Fibroblast of skin of right biceps (primary cell): ENCODE measurements at places on chromosomes 12 and 14.
A peak's percentile ranks its signal among the peaks of the same experiment; 100 is the strongest.

GRCh38 chr12:48285751-48286650 is 64.7 kb downstream of the ZNF641 start:
- no peak for DNase-seq

DNA sequence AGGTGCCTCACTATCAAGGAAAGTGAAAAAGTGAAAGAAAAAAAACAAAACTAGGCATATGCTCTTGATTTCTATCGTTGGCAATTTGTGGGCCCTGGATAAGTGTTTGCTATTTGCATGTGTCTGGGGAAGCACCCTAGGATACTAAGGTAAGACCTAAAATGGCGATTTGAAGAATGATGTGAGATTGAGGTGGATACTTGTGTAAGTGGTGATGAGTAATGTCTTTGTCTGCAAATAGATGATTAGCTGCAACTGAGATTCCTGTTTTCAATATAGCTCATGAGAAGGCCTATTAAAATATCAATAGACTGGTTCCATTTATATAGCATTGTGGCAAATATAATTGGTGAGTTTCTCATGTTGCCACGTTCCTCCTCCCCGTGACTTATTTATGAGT is 261.7 kb downstream of the NEDD1 start:
- DNase-seq = no peak

- DNase-seq = no peak
Measured at GRCh38 chr12:128133321-128134073, 133.5 kb upstream of the TMEM132C start.

GRCh38 chr12:7431993-7432685 is 11.8 kb downstream of the CD163L1 start:
- DNase-seq = peak; percentile 23

- DNase-seq = no peak
Measured at GRCh38 chr12:78167510-78167909, 336.8 kb downstream of the NAV3 start.

DNA sequence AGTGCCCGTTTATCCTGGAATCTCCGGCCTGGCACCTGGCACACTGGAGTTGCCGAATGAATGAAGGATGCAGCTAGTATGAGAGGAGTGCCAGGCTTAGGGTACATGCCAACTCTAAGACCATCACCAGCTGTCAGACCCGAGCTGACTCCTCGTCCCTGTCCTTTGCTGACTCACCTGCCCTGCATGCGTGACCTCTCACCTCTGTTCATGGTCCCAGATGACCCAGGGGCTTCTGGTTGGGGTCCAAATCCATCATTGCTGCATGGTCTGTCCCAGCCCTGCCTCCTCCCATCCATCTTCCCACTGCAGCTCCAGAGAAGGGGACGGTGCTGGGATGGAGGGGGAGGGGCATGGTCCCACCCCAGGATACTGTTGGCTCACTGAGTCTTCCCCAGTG is 9.9 kb upstream of the FAM222A start:
- no peak for DNase-seq

DNA sequence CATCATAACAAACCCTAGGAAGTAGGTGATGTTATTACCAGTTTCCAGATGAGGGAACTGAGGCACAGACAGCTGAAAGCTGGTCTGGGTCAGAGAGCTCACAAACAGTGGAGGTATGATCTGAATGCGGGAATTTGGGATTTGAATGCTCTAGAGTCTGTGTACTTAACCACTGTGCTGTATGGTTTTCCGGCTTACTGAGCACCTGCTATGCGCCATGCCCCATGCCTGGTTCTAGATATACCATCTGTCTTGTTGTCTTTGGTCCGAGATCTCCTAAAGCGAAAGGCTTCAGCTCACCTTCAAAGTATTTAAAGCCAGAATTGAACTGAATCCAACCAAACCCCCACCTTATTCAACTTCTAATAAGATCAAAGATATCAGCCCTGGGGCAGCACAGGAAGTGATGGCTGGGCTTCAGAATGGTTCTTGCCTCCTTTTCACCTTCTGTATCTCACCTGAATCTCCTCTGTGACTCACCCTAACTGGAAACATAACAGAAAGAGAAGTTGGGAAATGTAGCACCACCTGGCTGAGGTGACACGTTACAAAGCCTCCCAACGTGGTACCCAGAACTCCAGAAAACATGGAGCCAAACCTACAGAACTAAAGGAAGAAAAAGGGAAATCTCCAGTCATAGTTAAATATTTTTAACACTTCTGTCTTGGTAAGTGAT is 54.3 kb downstream of the PRMT8 start:
- DNase-seq = no peak

DNA sequence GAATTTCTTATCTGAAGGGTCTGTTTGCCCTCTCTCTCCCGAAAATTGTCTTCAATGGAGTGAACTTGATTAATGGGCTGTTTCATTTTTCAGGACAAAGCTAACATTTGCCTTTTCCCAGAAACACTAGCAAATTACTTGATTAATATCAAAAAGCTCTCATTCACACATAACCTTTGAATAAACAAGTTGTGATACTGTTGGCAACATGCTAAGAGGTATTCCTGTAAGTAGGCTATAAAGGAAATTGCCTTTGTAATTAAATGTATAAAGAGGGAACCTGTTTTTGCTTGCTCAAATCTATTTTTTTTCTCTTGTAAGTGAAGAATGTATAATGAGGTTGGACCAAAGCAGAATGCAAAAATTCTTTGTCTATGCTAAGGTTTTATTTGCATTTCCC is 457.2 kb downstream of the TMTC2 start:
- no peak for DNase-seq

GRCh38 chr12:79997096-79997791 is 62.3 kb upstream of the PPP1R12A start:
- peak; percentile 43 for DNase-seq

DNA sequence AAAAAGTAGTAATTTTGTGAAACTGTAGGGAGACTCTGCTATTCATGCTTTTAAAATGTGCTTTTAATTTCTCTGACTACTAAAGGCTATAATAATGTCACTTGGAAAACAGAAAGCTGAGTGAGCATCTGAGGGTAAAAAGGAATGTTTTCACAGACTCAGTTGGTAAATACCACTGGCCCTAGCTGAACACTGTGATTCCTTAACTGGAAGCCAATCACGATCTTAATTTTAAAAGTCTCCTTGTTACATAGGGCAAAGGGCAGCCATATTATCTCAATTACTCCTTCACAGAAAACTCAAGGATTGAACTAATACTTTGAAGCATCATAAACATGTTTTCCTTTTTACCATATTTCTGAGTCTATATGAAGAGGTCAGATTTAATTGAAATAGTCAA is 41.9 kb downstream of the PAWR start:
- DNase-seq = peak; percentile 35

DNA sequence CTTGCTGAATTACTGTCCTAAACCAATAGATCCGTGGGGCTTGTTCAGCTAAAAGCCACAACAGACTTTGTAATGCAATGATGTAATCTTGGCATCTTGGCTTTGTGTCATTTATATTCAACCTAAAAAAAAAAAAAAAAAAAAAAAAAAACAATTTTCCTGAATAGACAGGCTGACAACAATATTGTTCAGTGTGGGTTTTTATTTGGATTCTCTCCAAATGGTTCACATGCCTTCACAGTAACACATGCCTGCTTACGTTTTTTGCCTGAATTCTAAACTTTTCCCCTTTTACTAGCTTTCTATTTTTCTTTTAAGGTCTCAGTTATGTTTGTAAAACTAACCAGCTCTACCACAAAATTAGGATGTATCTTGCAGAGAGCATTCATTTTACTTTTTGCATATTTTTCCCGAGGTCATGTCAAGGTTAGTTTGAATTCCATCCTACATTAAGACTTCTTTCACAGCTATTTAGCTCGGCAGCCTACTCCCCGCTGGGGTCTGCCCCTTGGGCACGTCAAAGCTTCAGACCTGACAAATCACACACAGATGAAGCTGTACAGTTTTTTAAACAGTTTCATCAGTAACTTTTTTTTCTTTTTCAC is 213.7 kb upstream of the NPAS3 start:
- peak; percentile 93 for DNase-seq

DNA sequence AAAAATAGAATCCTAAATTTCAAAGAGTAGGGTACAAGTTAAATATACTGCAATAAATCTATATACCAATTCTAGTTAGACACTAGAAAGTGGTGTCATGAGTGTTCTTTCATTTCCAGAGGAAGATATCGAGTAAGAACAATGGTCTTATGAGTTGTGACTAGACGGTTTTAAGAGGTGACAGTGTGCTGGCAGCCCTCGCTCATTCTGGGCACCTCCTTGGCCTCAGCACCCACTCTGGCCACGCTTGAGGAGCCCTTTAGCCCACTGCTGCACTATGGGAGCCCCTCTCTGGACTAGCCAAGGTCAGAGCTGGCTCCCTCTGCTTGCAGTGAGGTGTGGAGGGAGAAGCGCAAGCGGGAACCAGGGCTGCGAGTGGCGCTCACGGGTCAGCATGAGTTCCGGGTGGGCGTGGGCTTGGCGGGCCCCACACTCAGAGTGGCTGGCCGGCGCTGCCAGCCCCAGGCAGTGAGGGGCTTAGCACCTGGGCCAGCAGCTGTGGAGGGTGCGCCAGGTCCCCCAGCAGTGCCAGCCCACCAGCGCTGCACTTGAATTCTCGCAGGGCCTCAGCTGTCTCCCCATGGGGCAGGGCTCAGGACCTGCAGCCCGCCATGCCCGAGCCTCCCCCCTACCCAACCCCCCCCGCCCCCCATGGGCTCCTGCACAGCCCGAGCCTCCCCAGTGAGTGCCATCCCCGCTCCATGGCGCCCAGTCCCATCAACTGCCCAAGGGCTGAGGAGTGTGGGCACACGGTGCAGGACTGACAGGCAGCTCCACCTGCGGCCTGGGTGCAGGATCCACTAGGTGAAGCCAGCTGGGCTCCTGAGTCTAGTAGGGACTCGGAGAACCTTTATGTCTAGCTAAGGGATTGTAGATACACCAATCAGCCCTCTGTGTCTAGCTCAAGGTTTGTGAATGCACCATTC is 18.7 kb downstream of the PRKD1 start:
- no peak for DNase-seq

- no peak for DNase-seq
Measured at GRCh38 chr14:55111122-55111708, 17.8 kb upstream of the LGALS3 start.

GRCh38 chr12:46360908-46361666 is 11.5 kb downstream of the SLC38A2 start:
- no peak for DNase-seq

DNA sequence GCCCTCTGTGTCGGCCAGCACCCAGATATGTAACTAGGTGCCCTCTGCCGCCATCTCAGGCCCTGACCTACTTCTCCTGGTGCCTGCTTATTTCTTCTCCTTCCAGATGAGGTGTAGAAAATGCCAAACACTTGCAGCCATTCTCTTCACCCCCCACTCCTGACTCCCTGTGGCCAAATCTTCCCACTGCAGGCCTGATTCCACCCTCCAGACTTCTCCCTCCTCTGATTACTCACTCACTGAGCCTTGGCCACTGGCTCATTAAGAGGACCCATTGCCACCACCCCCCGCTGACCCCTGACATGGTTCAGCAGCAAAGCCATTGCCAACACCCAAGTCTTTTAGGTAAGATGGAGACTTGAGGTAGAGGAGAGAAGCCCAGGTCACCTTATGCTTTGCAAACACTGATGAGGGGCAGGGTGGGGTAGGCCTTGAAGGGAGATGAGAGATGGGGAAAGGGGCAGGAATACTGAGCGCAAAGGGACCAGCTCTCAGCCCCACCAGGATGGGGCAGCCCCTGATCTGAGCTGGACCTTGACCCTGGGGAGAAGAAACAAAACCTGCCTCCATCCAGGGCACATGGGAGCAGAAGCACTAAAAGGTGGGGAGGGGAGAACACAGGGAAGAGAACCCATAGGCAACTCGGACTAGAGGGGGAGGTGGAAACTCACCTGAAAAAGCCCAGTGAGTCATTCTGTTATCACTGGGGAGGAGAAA is 25.1 kb upstream of the ANO2 start:
- DNase-seq = no peak

GRCh38 chr14:23787436-23787835 is 151.3 kb downstream of the DHRS2 start:
- no peak for DNase-seq

GRCh38 chr12:47797441-47797840 is 22.3 kb downstream of the HDAC7 start:
- no peak for DNase-seq

DNA sequence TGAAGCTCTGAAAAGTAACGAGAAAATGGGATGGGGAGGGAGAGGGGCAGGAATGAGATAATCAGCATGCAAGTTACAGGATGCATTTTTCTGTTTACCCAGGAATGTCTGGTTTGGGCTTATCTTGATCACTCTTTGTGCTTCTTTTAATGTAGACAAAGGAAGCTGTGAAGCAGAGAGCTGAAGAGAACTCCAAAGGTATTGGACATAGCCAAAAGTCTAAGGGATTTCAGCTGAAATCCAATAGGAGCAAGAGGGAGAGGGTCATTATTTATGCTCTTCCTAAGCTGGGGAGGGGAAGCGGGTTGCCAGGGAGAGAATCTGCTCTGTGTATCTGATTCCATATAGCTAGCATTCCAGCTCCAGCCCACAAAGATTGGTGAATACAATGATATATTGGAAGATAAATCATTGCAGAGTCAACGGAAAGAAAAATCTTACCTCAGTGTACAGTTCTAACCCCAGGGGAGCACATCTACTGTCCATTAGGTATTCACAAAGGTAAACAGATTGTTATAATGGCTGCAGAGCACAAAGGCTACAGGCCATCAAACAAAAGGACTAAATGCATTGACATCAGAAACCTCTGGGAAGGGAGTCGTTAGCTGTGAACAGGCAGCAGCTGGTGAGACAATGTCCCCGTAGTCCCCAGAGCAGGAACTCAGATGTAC is 61.0 kb upstream of the PELI2 start:
- no peak for DNase-seq

- no peak for DNase-seq
Measured at GRCh38 chr14:57085801-57086200, 182.9 kb downstream of the EXOC5 start.

- no peak for DNase-seq
Measured at GRCh38 chr12:115942346-115942745, 335.1 kb downstream of the MED13L start.

- no peak for DNase-seq
Measured at GRCh38 chr12:53590652-53591051, 35.5 kb downstream of the ATF7 start.

- no peak for DNase-seq
Measured at GRCh38 chr12:114512351-114512750, 106.4 kb upstream of the TBX5 start.

GRCh38 chr14:57375156-57375555 is 15.2 kb upstream of the NAA30 start:
- DNase-seq = no peak

- peak; percentile 37 for DNase-seq
Measured at GRCh38 chr14:79708426-79709388, 502.6 kb downstream of the DIO2 start.
